ENCODE measurements at places on chromosomes 4 and X. TPM values are rescaled to one million over a fixed set of nuclear protein-coding genes. Genes with fewer than 3 reads are reported as not detected.

GRCh38 chr4:144531841-144532240 is 114.1 kb upstream of the HHIP start:
- DNase-seq: no peak

SULT1E1 gene
- 5.1 TPM for total RNA-seq

CLGN gene
- total RNA-seq: not detected

CLCN4 gene
- 3.7 TPM for total RNA-seq

SCML1 gene
- 8.2 TPM for total RNA-seq

CASP3 gene
- 28.2 TPM for total RNA-seq

DNA sequence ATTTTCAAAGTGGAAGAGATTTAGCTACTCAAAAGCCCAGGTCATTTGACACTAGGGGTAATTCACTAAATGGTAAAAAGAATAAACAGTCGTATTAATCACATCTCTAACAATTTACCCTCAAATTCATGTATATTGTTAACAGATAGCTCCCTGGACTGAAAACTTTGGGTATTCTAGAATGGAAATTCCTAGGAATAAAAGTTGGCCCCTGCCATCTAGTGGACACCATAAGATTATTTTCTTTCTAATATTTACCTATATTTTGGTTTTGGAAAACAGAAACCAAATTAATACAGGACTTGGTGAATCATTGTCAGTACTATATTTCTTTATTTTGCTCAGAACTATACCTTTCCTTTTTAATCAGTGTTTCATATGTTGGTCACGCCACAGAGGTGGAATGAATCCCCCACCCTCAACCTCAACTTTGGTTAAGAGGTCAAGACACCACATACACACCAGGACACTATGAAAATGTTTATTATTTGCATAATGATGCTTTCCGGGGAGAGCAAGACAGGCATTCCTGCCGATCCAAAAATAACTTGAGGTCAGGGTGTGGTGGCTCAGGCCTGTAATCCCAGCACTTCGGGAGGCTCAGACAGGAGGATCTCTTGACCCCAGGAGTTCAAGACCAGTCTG is 96.2 kb upstream of the APOOL start:
- DNase-seq: no peak

Measured in osteocyte (in vitro differentiated cells).